Thymus (tissue), 14 donors: ENCODE measurements at places on chromosomes 3 and 15. TPM values are rescaled to one million over a fixed set of nuclear protein-coding genes. Genes with fewer than 3 reads are reported as not detected.

Gene ATP8B4
- 3.5 TPM for total RNA-seq

Gene SLC7A14
- 0.05 TPM for total RNA-seq

Gene RHOV
- total RNA-seq: 3.4 TPM

Gene MUC20
- total RNA-seq: 1.2 TPM

Gene RTP3
- not detected for total RNA-seq

Gene FRMD4B
- total RNA-seq: 21.7 TPM

Gene LRRC3B
- total RNA-seq: 0.57 TPM

Gene USP13
- total RNA-seq: 3.6 TPM

Gene SLC27A2
- 1.3 TPM for total RNA-seq

Gene PLSCR5
- not detected for total RNA-seq

Gene SPRED1
- total RNA-seq: 7.3 TPM

Gene COL8A1
- total RNA-seq: 0.09 TPM

Gene PLOD2
- total RNA-seq: 18.0 TPM

Gene CPLX3
- total RNA-seq: 0.05 TPM

Gene MKRN2OS
- 0.09 TPM for total RNA-seq

Gene RGMA
- 0.76 TPM for total RNA-seq

Gene CASR
- total RNA-seq: 0.09 TPM
